ENCODE measurements at places on chromosomes 6 and 20.

- peak; percentile 63 for DNase-seq
Measured at GRCh38 chr6:11245381-11246256, 13.2 kb upstream of the NEDD9 start.

DNA sequence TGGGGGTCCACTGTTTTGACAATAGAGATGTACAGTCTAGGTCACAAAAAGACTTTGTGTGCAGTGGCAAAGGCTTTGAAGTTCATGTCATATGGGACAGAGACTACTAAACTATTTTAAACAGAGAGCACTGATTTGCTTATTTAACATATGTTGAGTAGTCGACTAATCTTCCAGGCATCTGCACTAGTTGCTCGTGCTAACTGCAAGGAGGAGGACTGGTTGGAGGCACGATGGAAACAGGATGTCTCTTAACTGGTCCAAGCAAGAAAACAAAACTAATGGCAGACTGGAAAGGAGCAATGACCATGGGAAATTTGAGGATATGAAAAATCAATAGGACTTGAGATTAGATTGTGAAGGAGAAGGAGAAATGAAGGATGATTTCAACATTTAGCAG lies 28.5 kb upstream of the ERVFRD-1 start:
- DNase-seq: no peak

- no peak for DNase-seq
Measured at GRCh38 chr6:15623276-15624116, 39.3 kb downstream of the DTNBP1 start.

- no peak for DNase-seq
Measured at GRCh38 chr6:2576499-2576898, 174.2 kb downstream of the MYLK4 start.

GRCh38 chr20:3909952-3910366 lies 20.8 kb downstream of the PANK2 start:
- no peak for DNase-seq

- peak; percentile 83 for DNase-seq
Measured at GRCh38 chr6:116268589-116269293, 11.0 kb downstream of the TSPYL1 start.

DNA sequence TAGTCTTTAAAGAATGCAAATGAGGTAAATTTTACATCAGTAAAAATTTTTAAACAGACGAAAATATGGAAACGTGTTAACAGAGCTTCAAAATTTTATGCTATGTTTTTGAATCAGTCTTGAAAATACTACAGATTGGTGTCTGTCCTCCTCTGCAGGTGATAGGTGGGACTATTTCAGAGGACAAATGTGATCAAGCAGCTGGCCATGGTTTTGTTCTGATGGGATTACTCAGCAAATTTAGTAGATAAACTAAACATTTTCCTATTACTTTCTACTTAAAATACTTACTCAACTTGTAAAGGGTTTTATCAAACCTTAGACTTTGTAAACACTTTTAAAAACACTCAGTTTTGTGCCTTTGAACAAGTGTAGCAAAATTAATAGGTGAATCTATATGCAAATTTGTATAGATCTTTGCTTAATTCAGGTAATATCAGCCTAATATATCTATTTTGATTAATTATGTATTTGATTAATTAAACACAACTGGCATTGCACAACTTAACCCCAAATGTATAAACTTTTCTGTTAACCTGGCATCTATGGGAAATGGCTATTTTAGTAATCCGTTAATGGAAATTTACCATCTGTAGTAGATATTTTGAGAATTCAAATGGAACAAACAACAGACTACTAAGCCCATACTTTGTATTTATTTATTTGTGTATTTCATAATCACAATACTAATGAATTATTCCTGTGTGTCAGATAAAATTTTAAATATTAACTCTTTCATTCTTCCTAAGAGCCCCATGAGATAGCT lies 22.5 kb downstream of the ADGRB3 start:
- DNase-seq: no peak

DNA sequence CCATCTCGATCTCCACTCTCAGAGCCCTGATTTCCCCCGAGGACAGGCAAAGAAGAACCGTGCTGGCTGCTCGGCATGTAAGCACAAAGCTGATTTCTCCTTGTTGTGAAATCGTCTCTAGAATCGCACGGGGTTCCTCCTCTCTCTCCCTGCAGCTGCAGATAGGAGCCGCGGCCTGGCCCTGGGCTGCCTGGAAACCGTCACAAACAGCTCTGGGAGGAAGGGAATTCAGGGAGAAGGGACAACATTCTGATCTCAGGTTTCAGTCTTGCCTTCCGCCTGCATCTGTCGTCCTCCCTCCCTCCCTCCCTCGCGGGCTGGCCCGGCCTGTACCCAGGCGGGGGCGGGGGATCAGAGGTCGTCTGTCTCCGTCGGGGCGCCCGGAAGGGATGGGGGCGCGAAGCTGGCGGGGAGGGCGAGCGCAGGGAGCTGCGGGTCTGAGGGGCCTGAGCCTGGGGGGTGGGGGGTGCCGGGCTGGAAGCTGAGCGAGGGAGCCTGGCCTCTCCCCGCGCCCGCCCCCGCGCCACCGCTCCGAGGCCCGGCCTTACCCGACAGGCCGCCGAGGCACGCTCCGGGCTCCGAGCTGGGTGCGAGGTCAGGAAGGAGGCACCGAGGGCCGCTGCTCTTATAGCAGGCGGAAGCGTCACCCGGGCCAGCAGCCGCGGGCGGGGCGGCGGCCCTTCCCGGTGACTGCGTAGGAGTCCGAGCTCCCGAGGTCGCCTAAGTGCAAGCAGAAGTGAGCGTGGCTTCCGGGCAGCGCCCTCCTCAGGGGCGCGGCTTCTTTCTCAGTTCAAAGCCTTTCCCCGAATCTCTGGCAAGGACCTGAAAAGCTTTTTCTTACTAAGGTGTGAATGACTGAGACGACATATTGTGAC lies at the start of gene SERPINB1:
TSS of gene SERPINB1 (minus strand) at position 600 of the 875 bp plus-strand sequence. CDS start 1,277 bp downstream, outside the sequence.
- peak; percentile 85 for DNase-seq

DNA sequence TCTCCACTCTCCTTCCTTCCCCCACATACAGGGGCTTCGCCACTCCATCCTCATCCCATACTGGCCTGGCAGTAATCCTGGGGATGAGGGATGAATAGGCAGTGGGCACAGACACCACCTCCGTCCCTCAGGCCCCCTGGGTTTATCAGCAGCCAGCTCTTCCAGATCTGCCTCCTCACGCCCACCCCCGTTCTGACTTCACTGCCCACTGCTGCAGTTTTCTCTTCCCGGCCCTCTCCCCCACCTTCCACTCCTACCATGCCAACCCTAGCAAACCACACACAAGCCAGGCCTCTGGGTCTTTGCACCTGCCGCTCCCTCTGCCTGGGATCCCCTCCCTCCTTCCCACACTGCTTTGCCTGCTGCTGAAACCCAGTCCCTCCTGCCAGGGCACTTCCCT lies 22.3 kb downstream of the PNPLA1 start:
- no peak for DNase-seq

GRCh38 chr6:41268478-41268877 lies 18.0 kb downstream of the TREM1 start:
- no peak for DNase-seq

DNA sequence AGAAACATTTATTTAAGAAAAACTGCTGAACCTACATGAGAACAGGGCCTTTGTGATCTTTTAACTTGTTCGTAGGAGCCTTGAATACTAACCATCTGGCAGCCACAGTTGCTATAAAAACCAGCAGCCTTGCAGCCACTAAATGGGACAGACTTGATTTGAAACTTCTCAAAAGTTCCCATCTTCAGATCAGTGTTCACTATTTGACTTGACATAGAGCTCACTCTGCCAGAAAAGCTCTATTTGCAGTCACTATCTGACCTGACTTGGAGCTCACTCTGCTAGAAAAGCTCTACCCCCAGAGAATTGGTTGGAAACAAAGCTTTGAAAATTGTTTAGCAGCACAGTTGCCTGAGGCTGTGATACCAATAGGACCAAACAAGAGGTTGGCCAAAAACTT lies 119.3 kb upstream of the F13A1 start:
- DNase-seq: no peak

- no peak for DNase-seq
Measured at GRCh38 chr6:133070410-133071043, 170.6 kb upstream of the EYA4 start.

DNA sequence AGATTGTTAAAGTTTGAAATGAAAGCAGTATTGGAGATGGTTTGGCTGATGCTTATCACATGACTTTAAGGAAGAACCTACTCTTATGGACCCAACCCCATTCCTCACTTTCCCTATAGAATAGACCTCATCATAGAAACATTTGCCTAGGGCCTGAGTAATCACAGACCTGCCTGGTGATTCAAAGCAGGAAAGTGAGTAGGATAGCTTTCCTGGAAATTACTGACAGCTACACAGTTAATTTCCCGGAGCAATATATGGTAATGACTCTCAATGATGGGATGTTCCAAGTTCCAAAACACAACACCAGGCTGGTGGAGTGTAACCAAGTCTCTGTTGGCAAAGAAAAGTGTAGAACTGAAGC lies 233.8 kb downstream of the SIM1 start:
- DNase-seq: no peak

DNA sequence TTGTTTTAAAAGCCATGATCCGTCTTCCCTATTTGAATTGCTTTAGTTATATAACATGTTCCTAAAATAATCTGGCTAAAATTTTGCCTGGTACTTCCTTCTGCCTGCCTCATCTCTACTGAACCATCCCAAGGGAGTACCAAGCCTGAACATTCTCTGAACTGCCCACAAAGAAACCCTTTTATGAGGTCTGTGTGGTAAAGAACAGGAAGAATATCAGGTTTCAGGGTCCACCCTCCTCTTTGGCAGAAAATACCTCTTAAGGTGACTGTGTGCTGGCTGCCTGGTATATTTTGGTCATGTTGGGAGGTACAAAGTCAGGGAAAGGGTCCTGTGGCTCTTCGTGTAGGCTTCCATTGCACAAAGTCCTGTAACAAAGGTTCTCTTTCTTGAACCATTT lies 574.1 kb upstream of the CHD6 start:
- DNase-seq: no peak

DNA sequence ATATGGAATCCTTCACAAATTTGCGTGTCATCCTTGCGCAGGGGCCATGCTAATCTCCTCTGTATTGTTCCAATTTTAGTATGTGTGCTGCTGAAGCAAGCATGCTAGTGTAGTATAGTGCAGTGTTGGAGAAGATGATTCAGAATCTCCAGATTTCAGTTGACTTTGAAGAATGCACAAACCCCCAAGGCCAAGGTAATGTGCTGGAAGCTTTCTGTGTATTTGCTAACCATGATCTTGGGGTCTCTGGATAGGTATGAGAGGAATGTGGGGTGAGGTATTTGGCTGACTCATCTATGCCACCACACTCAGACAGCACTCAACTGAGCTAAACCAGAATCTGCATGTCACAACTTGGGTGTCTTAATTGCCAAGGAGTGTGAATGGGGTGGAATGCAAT lies 42.6 kb upstream of the DEK start:
- peak; percentile 90 for DNase-seq

- DNase-seq: no peak
Measured at GRCh38 chr6:106383573-106383972, 23.1 kb downstream of the CRYBG1 start.

DNA sequence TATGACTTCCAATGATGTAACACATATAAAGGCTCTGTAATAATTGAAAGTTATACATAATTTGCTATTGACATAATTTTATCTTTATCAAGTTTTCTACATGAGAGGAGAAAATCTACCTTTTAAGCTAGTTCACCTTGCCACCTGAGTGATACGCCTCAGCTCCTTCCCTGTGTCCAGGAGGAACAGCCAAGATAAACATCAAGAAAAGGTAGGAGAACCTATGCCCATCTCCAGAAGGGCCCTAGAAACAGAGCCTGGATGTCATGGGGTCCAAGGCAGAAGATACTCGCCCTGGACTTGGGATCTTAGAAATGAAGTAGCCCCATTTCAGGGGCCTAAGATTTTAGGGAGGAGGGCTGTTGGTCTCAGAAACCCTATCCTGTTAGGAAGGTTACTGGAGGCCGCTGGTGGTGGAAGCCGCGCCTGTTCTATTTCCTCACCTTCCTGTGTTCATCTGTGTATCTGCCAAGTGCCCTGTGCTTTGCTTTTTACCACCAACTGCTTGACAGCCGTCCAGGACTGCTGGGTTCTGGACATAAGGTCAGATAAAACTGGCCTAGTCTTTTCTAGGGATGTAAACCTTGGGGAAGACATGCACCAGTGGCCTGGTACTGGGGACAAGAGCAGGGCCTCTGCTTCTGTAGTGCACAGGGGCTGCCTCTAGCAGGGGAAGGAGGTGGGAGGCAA lies 178.5 kb downstream of the ARID1B start:
- DNase-seq: no peak

DNA sequence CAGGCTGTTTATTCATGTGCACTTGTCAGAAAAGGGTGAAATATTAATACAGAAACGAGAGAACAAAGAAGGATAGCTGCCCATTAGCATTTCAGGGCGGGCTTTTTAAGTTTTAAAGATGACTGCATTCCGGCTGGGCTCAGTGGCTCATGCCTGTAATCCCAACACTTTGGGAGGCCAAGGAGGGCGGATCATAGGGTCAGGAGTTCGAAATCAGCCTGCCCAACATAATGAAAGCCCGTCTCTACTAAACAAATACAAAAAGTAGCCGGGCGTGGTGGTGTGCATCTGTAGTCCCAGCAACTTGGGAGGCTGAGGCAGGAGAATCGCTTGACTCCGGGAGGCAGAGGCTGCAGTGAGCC lies 130.5 kb downstream of the HFE start:
- DNase-seq: peak; percentile 36

DNA sequence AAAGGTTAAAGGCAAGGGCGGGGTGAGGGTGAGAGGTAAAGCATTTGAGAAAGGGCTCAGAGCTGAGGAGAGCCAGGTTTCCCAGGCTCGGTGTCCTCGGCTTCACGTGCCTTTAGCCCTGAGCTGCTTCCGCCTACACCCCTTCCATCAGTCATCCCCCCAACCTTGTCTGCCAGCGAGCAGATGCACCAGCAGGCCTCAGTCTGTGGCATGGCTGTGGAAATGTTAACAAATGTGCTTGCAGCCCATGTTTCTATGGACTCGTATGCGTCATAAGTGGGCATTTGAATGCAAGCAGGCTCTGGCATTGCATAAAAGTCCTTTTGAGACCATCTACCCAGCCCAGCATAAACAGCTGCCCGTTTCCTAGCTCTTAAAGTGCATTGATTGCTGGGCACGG lies 88.8 kb downstream of the SYNJ2 start:
- no peak for DNase-seq

GRCh38 chr20:50968289-50968688 lies 9.7 kb downstream of the MOCS3 start:
- DNase-seq: no peak
